T-cell (primary cell): ENCODE measurements at places on chromosomes 6 and 20.

DNA sequence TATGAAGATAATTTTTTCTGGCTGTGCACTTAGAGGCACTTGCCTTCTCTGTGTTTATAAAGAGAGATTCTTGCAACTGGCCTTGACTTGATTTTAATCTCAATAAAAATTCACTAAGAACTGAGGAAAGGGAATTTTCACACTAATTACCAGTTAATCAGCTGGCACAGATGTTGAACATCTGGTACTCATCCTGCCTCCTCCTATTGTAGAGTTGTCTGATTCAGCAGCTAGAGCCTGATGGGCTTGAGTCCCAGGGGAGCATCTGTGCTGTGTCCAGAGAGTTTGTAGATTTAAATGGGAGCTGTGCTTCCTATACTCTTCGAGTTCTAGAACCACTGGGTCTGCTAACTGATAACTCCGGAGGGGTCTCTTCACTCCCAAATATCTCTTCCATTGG, 284.4 kb upstream of the RNF24 start:
- H3K4me3 ChIP-seq = no peak overlapping the region
- no peak overlapping the region for H3K27ac ChIP-seq
- H3K36me3 ChIP-seq = no peaks in the 10 kb centered on the region

DNA sequence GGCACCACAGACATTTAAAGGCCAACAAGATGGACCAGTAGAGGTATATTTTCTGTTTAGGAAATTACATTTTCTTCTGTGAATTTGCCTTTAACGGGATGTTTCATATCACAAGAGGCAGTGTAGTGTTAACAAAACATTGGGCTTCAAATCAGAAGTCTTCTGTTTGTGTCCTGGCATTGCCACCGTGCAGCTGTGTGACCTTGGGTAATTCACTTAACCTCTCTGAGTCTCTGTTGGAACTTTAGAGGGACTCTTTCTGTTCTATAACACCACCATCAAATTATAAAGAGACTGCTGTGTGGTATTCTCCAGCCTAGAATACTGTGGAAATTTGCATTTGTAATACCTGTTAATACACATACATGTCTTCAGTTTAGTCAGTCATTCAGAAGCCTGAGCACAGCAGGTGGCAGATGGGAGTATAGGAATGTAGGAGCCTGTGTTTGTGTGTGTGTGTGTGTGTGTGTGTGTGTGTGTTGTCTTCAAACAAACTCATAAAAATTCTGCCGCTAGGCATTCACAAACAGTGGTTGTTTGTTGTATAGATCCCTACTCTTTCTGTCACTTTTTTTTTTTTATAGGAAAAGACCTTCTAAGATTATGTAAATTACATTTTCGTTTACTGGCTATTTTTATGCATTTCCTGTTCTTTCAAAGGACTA, 22.6 kb downstream of the UST start:
- H3K4me3 ChIP-seq = no peak overlapping the region
- no peak for DNase-seq
- H3K27ac ChIP-seq = no peak overlapping the region
- H3K36me3 ChIP-seq = no peaks in the 10 kb centered on the region

DNA sequence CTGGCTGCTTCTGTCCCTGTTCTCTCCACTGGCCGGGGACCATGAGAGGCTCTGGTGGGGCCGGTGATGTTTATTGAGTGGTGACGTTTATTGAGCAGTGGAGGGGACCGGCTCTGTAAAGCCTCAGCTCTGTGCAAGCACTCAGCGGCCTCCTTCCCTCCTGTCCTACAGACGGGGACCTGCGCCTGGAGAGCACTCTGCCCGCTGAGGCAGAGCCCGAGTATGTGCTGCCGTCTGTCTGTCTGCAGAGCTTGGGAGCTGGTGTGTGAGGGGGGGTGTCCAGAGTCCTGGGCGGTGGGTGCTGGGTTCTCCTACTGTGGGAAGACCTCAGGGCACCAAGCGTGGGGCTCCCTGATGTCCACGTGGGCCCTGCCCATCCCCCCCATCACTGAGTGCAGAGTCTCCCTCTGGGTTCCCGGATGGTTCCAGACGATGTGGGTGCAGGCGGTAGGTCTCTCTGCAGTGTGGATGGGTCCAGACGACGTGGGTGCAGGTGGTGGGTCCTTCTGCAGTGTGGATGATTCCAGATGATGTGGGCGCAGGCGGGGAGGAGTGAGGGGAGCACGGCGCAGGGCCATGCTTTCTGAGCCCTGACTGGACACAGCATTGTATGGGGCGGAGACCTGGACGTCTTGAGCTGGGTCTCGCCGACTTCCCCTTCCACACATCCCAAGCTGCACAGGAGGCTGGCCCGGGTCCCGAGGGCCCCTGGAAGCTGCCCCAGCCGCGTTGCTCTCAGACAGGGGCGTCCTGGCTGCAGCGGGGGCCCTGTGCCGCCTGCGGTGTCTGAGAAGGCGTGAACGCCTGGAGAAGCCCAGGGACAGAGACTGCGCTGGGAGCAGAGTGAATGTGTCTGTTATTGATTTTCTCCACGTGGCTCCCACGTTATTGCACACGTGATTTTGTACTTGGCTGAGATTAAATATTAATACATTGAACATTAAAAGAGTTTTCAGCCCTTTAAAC, 14.9 kb upstream of the BHLHE23 start:
- no peaks in the 10 kb centered on the region for H3K36me3 ChIP-seq
- no peak overlapping the region for H3K27ac ChIP-seq
- no peak for DNase-seq
- H3K4me1 ChIP-seq = peaks cover 12% of the 10 kb centered on the region
- no peak overlapping the region for H3K4me3 ChIP-seq

GRCh38 chr20:32289661-32290431, 12.4 kb downstream of the KIF3B start:
- H3K4me1 ChIP-seq = peaks cover 19% of the 10 kb centered on the region
- no peak overlapping the region for H3K4me3 ChIP-seq
- H3K27ac ChIP-seq = no peak overlapping the region
- no peaks in the 10 kb centered on the region for H3K27me3 ChIP-seq

DNA sequence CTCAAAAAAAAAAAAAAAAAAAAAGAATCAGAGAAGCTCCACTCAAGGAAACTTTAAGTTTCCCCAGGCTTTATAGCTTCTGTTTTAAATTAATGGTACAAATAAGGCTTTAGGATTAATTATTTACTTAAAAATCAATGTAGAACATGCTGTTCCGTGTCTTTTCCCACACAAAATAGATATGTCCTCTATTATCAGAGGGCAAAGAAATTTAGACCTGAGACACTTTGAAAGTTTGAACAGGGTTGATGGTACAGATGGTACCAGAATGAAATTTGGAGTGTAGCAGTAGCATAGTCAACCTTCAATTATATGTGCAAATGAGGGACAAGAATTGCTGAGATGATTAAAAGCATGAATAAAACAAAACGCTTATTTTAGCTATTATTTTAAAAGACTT, 32.2 kb upstream of the REV3L start:
- H3K27ac ChIP-seq = no peak overlapping the region
- no peak for DNase-seq
- H3K4me3 ChIP-seq = no peak overlapping the region
- no peaks in the 10 kb centered on the region for H3K36me3 ChIP-seq
- no peaks in the 10 kb centered on the region for H3K27me3 ChIP-seq

DNA sequence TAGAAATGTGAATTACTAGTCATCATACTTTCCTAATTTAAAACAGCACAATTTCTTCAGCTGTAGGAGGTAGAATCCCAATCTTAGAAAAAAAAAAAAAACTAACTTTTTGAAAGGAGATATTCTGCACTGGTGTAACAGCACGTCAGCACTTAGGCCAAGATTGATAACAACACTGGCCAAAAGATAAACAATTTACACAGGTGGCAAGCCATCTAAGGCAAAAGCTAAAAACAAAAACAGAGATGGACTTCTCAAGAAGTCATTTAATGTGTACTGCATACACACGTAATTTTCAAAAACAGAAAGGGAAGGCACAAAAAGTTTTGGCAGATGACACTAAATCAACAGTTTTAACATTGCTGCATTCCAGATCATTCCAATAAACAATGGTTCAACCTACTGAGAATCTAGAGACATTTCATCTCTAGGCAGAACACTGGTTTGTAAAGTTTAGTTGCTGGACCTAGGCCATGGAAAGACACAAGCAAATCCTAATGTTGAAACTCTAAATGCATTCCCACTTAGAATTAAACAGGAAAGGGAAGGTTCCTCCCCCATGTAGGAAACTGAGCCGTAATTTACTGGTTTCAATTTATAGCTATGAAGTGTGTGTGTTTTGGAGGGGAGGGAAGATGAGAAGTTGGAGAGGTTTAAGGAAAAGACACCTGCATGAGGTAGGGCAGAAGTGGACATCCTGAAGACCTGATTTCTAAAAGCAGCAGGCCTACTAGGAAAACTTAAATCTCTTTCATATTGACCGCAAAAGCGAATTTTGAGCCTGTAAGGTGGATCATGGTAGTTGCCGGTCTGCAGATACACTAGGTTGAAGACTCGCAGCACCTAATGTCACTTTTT, 1.3 kb downstream of the GCLC start:
- DNase-seq = no peak
- H3K27ac ChIP-seq = no peak overlapping the region
- peaks cover 33% of the 10 kb centered on the region for H3K4me1 ChIP-seq

- H3K4me1 ChIP-seq = no peaks in the 10 kb centered on the region
- H3K27ac ChIP-seq = no peak overlapping the region
- peaks cover 3% of the 10 kb centered on the region for H3K27me3 ChIP-seq
- DNase-seq = no peak
- H3K4me3 ChIP-seq = no peak overlapping the region
Measured at GRCh38 chr6:14848019-14848418, 397.9 kb upstream of the JARID2 start.

DNA sequence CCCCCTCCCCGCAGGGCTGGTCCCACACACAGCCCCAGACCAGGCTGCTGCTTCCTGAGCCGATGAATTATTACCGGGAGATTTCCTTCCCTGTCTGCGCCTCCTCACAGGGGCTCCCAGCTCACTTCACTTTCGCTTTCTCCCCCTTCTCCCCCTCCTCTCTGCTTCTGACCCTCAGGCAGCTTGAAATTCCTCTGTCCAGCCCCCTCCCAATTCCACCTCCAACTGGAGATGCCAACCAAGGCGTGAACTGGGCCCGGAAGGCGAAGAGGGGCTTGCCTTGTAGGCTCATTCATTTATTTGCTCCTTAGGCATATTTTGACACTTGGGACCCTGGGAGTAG, 1.7 kb upstream of the TCF15 start:
- H3K27ac ChIP-seq = no peak overlapping the region
- DNase-seq = no peak
- H3K4me1 ChIP-seq = peaks cover 12% of the 10 kb centered on the region
- H3K4me3 ChIP-seq = no peak overlapping the region

GRCh38 chr20:1119128-1119505, 715 bp downstream of the PSMF1 start:
- peak overlapping the region; percentile 69 for H3K27ac ChIP-seq
- no peaks in the 10 kb centered on the region for H3K27me3 ChIP-seq
- DNase-seq = no peak

DNA sequence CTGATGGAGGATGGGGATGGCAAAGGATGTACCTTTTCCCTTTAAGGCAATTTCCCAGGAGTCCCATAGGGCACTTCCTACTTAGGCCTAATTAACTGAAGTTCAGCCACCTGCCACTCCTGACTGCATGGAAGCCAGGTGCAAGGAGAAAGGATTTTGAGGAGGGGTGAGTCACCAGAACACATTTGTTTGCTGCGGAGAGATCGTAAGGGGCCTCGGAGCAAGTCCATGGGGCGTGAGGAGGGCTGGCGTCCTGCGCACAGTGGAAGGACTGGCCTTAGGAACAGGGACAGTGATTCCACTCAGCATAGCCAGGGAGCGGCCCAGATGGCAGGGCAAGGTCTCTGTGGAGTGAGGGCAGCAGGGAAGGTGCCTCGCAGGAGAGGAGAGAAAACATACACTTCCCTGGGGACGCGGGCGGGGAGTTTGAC, 11.8 kb upstream of the MAP1LC3A start:
- H3K4me3 ChIP-seq = no peak overlapping the region
- no peak overlapping the region for H3K27ac ChIP-seq
- H3K4me1 ChIP-seq = no peaks in the 10 kb centered on the region
- peaks cover 3% of the 10 kb centered on the region for H3K27me3 ChIP-seq
- H3K36me3 ChIP-seq = peaks cover 7% of the 10 kb centered on the region

- no peak overlapping the region for H3K27ac ChIP-seq
- H3K4me3 ChIP-seq = no peak overlapping the region
- H3K36me3 ChIP-seq = peaks cover 35% of the 10 kb centered on the region
Measured at GRCh38 chr20:32368925-32369324, 10.8 kb downstream of the ASXL1 start.

DNA sequence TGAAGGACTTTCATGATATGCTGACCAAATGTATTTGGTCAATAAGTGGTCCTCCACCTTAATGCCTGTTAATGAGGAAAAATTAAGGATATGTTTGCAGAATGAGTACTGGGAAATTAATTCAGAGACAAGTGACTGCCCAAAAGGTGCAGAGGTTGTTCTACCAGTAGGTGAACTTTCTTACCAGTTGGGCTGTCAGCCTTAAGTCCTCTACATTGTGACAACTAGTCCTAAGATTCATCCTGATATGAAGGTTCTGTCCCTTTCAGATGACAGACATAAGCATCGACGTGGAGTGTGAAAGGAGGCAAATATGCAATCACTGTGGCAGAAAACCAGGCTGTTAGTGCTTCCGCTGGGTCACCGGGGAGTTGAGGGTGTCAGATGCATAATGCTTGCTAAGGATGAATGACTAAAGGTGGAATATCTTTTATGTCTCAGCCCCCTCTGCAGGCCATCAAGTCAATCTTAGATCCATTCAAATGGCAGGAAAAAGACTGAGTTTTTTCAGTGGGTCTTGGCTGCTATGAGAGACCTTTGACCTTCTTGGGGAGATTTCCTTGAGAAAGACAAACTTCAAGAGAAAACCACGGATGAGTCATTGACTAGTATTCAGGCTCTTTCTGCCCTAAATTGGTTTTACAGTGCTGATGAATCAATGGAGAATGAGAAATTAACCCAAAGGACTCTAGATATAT, 226.0 kb downstream of the TPBG start:
- H3K27ac ChIP-seq = no peak overlapping the region
- H3K4me1 ChIP-seq = no peaks in the 10 kb centered on the region
- no peak overlapping the region for H3K4me3 ChIP-seq
- no peaks in the 10 kb centered on the region for H3K36me3 ChIP-seq
- no peaks in the 10 kb centered on the region for H3K27me3 ChIP-seq

DNA sequence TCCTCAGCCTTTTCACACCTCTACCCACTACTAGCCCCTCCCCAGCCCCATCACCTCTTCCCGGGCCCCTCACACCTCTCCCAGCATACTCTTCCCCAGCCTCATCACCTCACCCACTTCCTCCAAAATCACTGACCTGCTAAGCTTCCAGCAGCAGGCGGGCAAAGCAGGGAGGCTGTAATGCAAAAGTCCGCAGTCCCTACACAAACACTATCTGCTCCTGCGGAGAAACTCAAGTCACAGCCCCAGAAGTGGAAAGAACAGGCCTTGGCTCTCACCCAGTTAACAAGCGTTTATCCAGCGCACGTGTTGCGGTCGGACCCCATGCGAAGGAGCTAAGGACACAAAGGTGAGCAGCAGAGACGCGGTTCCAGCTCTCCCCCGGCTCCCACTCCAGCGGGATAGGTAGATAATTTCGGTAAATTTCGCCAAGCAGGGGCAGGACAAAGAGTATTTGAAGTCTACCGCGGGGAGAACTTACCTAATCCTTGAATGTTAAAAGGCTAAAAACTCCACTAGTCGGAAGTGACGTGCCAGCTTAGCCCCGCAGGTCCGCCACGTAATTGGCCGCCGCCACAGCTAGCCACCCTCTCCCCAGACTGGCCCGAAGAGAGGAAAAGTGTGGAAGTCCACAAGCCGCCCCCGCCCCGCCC, 728 bp upstream of the TRIM39 start:
- H3K36me3 ChIP-seq = peaks cover 19% of the 10 kb centered on the region
- H3K27ac ChIP-seq = peak overlapping the region; percentile 94
- DNase-seq = peak; percentile 49
- H3K27me3 ChIP-seq = no peaks in the 10 kb centered on the region
